Activated naive CD4-positive, alpha-beta T cell (primary cell): ENCODE measurements at places on chromosomes 3 and 15.

GRCh38 chr15:99931703-99932603, 198.7 kb upstream of the LYSMD4 start:
- no peak for DNase-seq

- no peak for DNase-seq
Measured at GRCh38 chr3:49563766-49564165, 9.5 kb downstream of the BSN start.

- DNase-seq = peak; percentile 50
Measured at GRCh38 chr3:40309925-40310695, 603 bp downstream of the EIF1B start.

DNA sequence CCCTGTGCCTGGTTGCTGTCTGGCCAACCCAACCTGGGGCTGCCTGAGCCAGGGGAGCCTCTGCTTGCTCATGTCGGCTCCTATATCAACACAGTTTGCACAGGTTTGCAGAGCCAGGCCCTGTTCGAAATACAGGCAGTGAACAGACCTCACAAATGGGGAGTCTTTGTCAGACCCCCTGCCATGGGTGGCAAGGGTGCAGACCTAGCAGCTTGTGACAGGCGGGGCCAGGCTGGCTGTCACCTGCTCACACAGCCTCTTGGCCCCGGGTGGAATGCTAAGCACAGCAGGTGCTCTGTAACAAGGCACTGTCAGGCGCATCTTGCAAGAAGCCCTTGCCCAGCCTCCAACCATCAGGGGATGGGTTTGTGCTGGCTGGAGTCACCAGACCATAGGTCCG, 47.3 kb downstream of the BDH1 start:
- no peak for DNase-seq

DNA sequence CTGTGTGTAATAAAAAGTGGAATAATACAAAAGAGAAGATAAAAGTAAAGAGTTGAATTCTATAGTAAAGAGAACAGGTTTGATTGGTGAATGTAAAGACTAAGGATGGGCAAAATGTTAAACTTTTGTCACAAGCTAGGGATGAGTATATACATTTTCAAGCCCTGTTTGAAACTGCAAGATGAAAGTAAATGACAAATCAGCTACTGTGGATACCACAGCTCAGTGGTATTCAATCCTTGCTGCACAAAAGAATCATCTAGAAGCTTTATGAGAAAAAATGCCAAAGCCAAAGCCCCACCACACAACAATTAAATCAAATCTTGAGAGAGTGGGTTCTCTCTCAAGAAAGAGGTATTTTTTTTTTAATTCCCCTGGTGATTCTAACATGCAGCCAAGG, 67.7 kb downstream of the VPS13C start:
- no peak for DNase-seq

DNA sequence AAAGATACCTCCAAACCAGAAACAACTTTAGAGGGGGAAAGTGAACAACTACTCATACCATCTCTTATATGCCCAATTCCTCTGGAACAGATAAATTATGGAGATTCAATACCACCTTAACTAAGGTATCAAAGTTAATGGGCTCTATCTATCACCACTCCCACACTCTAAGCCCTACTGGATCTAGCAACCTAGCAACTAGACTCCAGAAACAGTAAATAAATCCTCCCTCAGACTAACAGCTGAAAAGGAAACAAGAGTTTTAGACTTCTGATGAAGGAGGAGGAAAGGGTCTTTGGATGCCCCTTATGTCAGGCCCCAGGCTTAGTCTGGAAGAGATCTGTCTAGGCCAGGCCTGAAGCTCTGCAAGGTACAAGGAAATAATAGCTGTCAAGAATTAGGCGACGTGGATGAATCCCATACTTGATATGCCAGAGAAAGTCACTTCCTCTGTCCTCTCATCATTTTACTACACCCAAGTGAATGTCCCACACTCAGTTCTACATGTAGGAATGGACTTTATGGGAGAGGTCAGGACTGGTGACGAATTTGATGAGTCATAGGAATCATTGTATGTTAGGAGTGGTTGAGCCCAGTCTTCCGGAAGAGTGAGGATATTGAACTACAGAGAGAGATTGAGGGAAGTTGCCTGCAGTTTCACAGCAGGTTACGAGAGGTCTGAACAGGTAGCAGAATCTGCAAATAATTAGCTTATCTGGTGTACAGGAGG, 113.8 kb downstream of the AKAP13 start:
- DNase-seq = no peak

DNA sequence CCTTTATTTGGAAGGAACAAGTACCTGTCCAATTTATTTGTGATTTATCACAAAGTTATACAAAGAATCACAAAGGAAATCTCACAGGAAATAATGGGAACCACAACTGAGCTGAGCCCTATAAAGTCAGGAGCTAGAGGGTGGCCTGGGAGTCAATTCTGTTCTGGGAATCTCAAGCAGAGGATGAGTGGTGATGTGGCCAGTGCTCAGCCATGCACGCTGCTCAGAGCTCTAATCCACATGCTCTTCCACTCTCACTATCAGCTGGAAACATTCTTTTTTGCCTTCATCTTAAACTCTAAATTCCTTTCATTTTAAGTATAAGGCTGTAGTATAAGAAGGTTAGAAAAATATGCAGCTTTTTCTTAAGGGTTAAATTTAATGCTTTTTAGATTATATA, 36.6 kb downstream of the UACA start:
- no peak for DNase-seq

- no peak for DNase-seq
Measured at GRCh38 chr15:64653757-64654156, 121.6 kb downstream of the RBPMS2 start.

GRCh38 chr15:35150361-35150760, 65.3 kb upstream of the NANOGP8 start:
- no peak for DNase-seq

DNA sequence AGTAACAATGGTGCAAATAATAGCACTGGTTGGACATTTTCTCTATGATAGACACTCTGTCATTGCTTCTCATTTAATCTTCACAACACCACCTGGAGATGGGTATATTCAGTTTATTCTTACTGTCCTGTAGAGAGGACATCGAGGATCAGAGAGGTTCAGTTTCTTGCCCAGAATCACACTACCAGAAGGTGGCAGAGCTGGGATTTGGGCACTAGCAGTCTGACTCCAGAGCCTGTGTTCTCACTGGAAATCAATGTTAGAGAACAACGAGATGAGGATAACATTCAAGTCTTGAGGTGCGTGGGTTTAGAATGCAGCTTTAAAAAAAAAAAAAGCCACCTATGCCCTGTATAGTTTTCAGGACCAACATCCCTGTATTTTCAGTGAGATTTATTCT, 127.8 kb downstream of the SYNPR start:
- no peak for DNase-seq

GRCh38 chr3:170826047-170826446, 43.9 kb downstream of the RPL22L1 start:
- DNase-seq = no peak

DNA sequence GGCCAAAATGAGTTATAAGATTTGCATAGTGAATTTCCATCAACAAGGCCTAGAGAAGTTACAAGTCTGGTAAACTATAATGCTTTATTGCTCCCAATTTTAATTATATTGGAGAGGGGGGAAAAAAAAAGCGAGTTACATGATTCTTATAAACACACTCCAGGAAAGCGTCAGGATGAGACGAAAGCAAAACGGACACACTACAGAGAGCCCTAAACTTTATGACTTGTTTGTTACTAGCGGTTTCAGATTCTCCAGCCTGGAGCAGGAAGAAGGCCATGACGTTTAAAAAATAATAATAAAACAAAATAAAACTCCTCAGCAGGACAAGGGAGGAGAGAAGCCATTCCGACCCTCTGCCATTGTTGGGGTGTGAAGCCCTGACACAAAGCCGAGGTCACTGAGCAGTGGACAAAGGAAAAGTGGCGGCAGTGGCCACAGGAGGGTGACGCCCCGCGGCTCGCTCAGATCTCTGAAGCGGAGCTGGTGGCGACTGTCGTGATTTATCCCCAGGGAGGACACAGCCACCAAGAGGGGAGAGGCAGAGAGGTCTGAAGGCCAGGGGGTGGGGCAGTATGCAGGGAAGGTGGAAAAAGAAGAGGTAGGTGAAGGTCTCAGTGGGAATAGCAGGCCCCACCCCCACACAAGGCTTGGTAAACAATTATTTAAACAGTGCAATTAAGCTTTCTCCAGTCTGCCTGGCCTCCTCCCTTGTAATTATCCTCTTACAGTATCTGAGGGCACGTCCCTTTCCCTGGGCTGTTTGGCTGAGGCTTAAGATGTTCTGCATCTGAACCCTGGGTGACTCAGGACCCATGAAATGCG, 45.3 kb downstream of the ADAMTS9 start:
- no peak for DNase-seq

- no peak for DNase-seq
Measured at GRCh38 chr3:143831208-143831607, 17.1 kb downstream of the SLC9A9 start.

GRCh38 chr3:32181365-32181764, 57.1 kb upstream of the CMTM8 start:
- no peak for DNase-seq

DNA sequence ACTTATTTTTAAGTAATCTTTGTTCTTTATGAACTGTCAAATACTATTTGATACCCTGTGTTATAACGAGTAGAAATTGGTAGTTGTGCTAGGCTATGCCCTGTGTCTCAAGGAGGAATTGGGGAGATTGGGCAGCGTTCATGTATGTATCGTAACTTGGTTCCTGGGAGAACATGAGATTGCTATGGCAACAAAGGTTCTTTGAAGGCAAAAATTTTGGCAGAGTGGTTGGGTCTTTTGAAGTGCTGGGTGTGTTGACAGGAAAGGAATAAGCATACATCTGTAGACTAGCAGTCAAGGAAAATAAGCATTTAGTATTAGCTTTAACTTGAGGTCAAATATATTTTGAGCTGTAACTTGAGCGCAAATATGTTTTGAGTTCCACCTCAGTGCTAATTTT, 45.3 kb downstream of the TCF12 start:
- DNase-seq = no peak

- no peak for DNase-seq
Measured at GRCh38 chr3:30306896-30307295, 299.5 kb upstream of the TGFBR2 start.

GRCh38 chr3:129184396-129184657, 631 bp upstream of the CNBP start:
- no peak for DNase-seq

DNA sequence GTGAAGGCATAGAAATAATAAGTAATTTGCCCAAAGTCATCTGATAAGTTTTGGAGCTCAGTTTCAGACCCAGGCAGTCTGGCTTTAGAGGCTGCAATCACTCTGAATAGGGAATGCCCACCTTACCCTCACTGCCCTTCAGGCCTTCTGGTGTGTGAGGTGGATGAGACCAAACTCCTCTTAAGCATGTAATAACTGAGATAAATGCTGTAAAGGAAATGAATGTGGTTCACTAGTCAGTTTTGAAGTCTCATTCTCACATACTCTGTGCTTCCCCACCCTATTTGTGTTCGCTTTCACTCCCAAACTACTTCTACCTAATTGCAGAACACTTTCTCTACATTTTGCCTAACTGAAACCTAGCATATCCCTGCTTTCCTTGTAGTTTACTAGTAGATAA, 144.1 kb downstream of the FILIP1L start:
- DNase-seq = no peak

- DNase-seq = no peak
Measured at GRCh38 chr15:26091184-26091583, 228.1 kb upstream of the ATP10A start.

GRCh38 chr15:39301589-39301999, 279.3 kb upstream of the THBS1 start:
- no peak for DNase-seq

DNA sequence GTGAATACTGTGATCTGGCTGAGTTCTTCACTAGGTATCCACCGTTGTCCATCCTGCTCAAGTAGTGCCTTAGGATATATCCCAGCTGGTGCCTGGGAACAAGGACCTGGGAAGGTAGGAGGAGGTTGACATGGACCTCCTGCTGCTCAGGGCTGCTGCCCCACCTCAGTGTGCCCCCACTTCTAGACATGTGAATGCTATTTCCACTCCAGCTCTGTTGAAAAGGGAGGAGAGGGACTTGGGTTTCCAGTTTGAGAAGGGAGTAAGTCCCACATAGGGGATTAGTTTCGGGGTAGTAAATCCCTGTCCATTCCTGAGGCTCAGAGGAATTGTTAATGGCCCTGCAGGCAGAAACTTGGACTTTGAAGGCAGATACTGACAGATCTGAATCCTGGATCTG, 32.9 kb upstream of the ETV5 start:
- DNase-seq = no peak

DNA sequence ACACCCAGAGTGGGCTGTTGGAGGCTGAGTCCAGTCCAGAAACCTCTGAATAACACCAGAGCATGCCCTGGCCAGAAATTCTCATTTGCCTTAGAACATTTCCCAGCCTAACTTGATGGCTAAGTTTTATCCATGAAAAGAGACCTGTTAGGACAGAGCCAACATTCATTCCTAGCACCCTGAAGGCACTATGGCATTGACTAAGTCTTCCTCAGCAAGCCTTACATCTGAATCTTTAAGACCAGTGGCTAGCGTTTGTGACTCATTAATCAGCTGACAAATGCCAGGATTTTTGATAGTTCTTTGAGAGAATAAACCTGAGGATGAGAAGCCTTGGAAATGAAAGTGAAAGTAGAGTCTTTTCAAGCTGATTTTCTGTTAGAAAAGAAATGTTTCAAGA, 1087.1 kb upstream of the ALCAM start:
- DNase-seq = no peak

DNA sequence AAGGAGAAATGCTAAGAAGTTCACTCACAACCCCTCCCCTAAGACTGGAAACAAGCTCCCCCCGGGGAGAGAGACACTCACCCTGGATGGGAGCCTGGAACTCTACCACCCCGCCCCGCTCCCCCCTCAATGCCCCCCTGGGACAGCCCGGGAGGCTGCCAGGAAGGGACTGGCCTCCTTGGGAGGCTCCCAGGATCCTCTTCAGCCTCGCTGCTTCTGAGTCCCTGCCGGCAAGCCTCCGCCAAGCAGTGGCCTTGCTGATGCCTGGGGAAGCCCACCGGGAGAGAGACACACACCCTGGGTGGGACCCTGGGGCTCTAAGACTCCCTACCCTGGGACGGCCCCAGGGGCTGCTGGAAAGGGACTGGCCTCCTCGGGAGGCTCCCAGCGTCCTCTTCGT, 33.4 kb downstream of the CPEB1 start:
- no peak for DNase-seq

DNA sequence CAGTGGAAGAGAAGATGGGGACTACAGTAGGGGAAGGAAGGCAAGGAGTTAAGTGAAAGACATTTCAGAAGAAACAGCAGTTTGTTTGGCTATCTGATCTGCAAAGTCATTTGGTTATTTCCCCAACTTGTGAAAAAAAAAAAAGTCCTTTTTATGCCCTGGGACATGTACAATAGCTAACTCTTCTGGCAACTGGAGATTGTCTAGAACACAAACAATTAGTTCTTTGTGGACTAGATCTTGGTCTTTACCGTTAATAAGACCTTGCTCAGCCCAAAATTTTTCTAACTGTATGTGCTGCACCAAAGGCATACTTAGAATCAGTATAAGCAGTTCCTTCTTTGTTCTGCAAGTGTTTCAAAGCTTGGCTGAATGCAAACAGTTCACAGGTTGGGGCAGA, 103.5 kb upstream of the NECTIN3 start:
- DNase-seq = no peak
